ENCODE measurements at places on chromosomes 13 and 19.

- no peak for DNase-seq
Measured at GRCh38 chr13:101490406-101491015, 38.0 kb downstream of the ITGBL1 start.

GRCh38 chr13:106699311-106699710 is 131.4 kb upstream of the ARGLU1 start:
- DNase-seq, result no peak

DNA sequence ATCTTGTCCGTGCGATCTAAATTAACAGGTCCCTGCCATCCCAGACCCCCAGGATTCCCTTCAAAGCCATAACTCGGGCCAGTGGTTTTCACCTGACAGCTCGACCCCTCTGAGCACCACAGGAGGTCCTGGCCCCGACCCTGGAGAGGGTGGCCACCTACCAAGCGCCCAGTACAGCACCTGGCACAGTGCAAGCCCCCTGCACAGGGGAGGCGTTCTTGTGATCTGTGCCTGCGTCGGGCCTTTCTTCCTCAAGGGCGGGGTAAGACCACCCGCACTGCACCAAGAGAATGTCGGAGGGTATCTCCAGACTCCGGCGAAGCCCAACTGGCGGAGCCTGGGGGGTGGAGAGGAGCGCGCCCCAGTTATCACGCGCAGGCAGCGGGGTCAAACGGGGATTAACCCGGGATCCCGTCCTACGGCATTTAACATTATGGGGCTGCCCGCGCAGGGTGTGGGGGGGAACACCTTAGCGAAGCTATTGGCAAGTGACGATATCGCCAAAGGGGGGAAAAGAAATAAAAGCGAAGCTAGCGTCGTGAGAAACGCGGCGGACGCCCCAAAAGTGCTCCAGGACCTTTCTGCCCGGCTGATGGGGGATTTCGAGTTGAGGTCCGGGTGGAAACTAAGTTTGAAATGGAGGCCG is 1.3 kb upstream of the HNRNPL start:
- DNase-seq, result no peak

DNA sequence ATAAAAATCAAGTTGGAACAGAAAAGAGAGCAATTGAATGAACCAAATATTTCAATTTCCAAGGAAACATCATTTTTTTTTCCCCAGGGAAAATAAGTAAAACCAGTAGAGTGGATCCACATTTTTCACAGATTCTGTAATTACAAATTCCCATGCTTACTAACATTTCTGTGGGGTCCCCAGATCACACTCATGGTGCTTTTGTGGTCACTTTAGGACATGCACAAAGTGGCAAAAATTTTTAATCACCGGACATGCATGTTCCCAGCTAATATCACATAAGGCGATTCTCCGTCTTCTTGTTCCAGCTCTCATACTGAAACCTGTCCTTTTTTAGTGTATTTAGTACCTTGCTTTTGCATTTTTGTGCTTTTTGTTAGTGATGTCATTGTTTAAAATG is 748.2 kb upstream of the SLITRK1 start:
- DNase-seq, result no peak

- no peak for DNase-seq
Measured at GRCh38 chr13:100602493-100603111, 14.0 kb upstream of the GGACT start.

GRCh38 chr13:45879666-45880065 is 28.1 kb upstream of the SIAH3 start:
- no peak for DNase-seq

DNA sequence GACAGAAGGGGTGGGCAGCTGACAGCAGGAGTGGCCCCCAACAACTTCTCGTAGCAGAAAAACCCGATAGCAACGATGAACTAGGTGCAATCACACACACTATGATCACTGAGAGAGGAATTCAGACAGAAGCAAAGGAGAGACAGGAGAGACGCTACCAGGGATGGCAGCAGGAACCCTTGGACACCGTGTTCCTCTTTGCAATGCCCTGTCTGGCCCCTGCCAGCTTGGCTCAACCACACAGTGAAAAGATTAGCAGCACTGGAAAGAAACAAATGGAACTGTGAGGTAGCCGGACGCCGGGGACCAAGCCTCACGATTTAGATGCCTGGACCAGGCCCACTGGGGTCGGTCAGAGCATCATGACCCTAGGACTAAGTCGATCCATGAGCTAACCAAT is 23.6 kb downstream of the DCAF15 start:
- no peak for DNase-seq

GRCh38 chr13:82900453-82900852 is 981.8 kb downstream of the SLITRK1 start:
- no peak for DNase-seq

DNA sequence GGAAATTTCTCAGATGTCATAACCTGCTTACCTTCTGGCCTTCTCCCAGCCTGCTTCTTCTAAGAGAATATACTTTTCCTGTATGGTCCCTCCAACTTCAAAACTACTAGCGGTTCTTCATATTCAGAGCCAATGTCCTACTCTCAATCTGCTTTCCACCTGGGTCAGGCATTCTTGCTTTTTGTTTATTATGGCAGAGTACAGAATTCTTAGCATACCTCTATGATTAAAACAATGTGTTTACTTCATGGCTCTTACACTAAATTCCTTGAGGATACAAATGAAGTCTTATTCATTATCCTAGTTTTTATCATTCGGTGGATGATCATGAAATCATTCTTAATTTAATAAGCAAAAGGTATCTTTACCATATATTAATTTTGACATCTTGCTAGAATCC is 484.2 kb upstream of the SLITRK1 start:
- DNase-seq, result no peak

DNA sequence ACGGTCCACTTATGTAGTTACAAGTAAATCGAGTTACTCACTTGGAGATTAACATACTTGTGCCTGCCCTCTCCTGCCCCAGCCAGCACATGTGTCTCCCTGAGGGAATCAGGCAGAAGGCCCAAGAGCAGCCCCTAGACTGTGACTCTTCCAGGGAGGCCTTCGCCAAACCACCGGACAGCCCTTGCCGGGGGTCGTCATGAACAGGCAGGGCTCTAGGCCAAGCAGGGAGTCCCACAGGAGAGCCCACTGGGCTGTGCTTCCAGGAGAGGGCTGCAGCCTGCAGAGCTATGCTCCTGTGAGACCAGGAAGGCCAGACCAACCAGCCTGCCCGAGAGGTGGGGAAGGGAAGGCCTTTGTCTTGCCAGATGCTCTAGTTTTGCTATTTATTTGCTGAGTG is 283.3 kb downstream of the FOXO1 start:
- no peak for DNase-seq

- no peak for DNase-seq
Measured at GRCh38 chr13:34246511-34246910, 428.6 kb downstream of the RFC3 start.

Data from stimulated activated CD8-positive, alpha-beta memory T cell treated with anti-CD3 and anti-CD28 coated beads, Interleukin-2, amount 100 ng/mL, for 1 hour (primary cell).